Right renal cortex interstitium (tissue), 3 donors: ENCODE measurements at places on chromosomes 7 and 10. TPM values are rescaled to one million over a fixed set of nuclear protein-coding genes. Genes with fewer than 3 reads are reported as not detected.

DNA sequence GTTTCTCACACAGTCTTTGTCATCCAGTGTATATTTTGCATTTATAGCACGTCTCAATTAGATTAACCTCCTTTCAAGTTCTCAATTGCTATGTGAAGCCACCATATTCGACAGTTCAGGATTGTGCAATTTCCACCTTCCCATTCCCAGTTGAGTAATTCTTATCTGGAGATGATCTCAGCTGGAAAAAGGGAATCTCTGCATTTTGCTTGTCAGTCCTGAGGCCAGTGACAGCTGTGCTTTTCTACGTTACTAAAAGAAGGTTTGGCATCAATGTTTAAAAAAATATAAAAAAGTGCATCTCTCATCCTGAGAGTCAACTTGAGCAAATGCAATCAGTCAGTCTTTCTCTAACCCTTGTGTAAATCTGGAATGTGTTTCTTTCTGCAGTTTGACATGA lies 247.7 kb downstream of the PRKG1 start:
- no peak for DNase-seq

DNA sequence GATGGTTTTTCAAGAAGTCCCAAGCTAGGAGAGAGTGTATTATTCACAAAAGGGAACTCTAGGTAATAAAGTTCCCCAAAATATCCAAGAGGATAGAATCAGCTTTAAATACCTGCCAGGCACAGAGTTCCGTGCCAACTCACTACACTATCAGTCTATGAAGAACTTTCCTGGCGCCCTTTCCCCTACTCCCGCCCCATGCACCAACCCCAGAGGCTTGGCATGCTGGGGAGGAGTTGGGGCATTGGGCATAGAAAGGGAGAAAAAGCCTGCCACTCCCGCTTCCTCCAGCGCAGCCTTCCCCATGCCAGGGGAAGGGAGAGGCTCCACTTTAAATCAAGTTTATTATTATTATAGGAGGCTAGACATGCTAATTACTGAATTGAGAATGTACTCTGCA lies 54.9 kb downstream of the ZNF800 start:
- DNase-seq: no peak

The LIPM gene
- 0.11 TPM for polyA plus RNA-seq

GRCh38 chr7:82032901-82033300 lies 263.1 kb upstream of the HGF start:
- no peak for DNase-seq

The ADAM8 gene
- polyA plus RNA-seq: 1.6 TPM

- DNase-seq: no peak
These were observed 95.4 kb upstream of the WDR11 start for GRCh38 chr10:120755771-120756170.

The POMZP3 gene
- 21.6 TPM for polyA plus RNA-seq

GRCh38 chr10:18214691-18215563 lies 74.7 kb downstream of the CACNB2 start:
- no peak for DNase-seq

DNA sequence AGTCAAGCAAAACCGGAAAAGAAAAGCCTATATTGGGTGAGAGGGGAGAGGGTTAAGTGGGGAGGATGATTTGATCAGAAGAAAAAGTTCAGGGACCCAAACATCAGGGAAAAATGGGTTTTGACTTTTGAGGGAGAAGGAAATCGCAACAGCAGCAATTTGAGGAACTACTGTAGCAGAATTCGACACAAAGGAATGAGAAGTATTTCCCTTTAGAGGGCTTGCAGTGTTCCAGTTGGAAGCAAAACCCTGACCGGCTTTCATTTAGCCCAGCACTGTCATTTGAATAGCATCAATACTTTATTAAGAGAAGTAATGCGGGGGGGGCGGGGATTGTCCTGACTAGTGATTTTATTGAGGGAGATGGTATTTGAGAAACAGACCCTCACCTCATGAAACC lies 37.2 kb upstream of the GATA3 start:
- no peak for DNase-seq

DNA sequence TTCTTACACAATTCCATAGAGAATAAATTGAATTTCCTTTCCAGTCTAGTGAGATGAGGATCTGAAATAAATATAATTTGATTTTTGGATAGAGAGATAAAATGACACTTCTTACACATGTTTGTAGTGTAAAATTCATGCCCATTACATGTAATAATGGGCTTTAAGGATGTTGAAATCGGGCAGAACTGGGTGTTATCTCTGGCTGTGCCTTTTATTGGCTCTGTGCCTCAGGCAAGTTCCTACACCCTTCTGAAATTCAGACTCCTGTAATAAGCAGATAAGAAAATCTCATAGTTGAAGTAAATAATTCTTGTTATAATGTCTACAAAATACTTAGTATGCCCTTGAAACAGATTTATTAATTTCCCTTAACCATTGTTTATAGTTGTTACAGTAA lies 125.6 kb downstream of the SEMA3A start:
- no peak for DNase-seq

The IFIT3 gene
- polyA plus RNA-seq: 17.4 TPM

DNA sequence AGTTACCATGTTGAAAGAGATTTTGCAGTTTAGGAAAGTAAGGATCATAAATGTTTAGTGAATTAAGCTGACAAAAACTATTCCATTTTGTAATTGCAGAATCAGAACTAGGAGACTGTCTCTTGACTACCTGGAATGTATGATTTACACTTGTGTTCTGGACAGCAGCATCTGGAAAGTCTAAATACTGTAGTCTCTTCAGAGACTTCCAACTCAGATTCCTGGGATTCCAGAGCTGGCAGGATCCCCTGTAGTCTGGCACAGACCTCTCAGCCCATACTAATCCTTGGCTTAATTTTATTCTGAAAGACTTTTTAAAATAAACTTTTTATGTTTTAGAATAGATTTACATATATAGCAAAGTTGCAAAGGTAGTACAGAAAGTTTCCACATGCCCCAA lies 452.7 kb downstream of the DPP6 start:
- DNase-seq: no peak

GRCh38 chr10:43680035-43680434 lies 31.4 kb upstream of the ZNF32 start:
- DNase-seq: no peak

The GLI3 gene
- polyA plus RNA-seq: 14.5 TPM

DNA sequence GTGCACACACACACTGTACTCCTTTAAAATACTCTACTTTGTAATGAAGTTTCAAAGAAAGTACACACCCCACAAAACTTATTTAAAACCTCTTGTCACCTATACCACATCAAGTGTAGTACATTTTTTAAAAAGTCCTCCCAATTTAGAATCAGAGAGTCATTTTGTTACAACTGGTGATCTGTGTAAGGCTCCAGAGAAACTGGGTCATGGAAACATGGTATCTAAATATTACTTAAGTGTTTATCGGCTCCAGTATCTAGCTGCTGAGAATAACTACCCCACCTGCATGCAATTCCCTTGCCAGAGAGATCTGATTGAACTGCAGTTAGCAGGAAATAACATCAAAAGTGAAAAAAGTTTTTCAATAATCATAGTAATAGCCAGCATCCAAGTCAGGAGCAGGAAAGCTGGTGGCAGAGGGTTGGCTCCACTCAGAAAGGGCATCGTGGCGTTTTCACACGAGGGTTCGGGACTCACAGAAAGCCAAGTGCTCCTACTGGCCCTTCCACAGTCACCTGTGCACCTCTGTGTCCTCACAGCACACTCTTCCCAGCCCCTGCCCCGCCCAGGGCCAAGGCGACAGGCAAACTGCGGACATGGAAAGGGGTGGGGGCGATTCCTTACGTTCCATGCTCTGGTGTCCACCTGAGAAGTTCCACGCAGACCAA lies 6.5 kb downstream of the RGS10 start:
- no peak for DNase-seq
